CD4-positive, CD25-positive, alpha-beta regulatory T cell (primary cell): ENCODE measurements at places on chromosomes 11 and 22. TPM values are rescaled to one million over a fixed set of nuclear protein-coding genes. Genes with fewer than 3 reads are reported as not detected.
A peak's percentile ranks its signal among the peaks of the same experiment; 100 is the strongest.

DNA sequence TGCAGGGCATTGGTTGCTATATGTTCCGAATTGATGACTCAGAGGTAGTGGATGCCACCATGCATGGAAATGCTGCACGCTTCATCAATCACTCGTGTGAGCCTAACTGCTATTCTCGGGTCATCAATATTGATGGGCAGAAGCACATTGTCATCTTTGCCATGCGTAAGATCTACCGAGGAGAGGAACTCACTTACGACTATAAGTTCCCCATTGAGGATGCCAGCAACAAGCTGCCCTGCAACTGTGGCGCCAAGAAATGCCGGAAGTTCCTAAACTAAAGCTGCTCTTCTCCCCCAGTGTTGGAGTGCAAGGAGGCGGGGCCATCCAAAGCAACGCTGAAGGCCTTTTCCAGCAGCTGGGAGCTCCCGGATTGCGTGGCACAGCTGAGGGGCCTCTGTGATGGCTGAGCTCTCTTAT, 5.4 kb upstream of the TTC36 start:
- no peak for DNase-seq

CECR2 gene
- polyA plus RNA-seq: not detected

DNA sequence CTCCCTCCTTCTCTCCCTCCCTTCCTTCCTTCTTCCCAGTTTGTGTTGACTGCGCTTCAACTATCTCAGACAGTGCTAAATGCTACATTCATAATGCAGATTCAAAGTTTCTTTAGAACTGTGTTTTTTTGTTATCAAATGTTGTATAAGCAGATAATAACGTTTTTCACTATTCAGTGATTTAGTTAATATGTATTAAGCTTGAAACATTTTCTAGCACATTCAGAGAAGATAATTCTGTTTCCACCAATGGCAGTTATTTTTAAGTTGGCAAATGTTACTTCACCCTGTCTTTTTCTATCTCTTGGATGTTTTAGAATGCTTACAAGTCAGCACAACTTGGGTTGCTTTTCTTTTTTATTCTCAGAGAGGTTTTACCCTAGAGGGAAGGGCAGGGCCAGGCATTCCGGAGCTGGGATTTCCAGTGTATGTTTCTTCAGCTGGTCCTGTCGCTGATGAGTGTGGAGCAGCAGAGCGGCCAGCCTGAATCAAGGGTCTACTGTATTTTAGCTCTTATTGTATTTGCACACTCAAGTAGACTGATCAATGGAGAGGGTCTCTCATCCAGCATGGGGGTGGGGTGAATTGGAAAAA, 162.3 kb upstream of the ARHGAP20 start:
- DNase-seq: no peak

IGLL1 gene
- polyA plus RNA-seq: not detected

DNA sequence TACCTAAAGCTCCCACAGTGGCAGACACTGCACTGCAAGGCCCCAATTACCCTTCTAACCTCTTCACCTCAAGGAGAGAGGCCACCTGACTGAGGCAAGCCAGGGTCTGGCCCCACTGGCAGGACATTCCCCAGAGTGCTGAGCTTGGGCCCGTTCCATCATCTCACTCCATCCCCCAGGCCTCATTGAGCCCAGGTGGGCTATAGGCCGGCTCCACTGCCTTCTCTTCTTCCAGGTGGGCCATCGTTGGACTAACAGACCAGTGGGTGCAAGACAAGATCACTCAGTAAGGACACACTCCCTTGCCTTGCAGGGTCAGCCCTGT, 19.1 kb downstream of the CDC45 start:
- no peak for DNase-seq

GP1BB gene
- not detected for polyA plus RNA-seq

DNA sequence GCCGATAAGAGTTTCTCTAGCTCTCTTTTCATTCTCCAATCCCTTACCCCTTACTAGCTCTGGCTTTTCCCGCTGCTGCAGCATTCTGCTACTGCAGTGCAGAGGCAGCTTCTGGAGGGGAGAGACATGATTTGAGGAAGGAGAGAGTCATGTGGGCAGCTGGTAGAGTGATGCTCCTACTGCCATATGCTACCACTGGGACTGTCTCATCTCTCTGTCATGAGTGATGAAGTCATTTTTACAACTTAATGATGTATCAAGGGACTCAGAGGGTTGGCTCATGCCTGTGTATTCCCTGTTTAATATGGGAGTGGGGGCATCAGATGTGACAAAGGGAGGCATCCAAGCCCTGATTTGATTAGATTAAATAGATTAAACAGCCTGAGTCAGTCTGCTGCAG, 11.3 kb downstream of the SLC17A6 start:
- DNase-seq: no peak

- DNase-seq: no peak
Observed at GRCh38 chr11:70272009-70272408, 1.5 kb downstream of the PPFIA1 start.

SYT9 gene
- polyA plus RNA-seq: not detected

SLC5A4 gene
- not detected for polyA plus RNA-seq

DNA sequence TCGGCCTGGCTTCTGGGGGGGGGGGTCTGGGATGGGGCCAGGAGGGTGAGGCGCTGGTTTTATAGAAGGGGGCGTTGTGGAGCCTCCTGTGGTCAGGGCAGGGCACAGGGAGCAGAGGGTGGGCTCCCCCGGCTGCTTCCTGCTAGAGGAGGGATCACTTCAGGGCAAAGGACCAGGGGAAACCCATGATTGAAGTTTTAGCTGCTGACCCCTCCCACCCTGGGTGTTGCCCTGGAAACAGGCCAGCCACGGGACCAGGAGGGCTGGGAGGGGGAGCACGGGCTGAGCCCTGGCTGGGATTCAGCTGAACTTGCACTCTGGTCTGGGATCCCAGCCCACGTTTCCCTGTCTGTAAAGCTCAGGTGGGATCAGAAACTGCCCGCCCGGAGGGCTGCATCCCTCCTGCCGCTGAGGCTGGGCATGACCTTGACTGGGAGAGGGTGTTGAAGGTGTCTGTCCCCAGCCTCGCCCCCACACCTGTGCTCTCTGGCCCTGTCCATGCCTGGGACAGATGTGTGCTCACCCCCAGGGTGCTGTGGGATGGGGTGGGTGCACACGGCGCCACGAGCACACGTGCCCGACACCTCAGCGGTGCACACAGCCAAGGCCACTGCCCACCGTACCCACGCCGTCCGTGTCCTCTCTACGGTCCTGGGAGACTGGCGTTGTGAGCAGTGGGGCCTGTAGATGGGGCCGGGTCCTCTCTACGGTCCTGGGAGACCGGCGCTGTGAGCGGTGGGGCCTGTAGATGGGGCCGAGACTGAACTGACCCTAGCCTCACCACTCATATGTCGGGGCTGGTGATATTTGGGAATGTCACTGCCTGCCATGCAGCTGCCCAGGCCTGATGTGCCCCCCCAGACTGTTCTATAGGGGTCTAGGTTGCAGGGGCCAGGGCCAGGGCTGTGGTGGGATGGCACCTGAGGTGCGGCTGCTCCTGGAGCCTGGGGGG, 2.3 kb downstream of the TSPAN4 start:
- no peak for DNase-seq

OR4S1 gene
- polyA plus RNA-seq: not detected

DNA sequence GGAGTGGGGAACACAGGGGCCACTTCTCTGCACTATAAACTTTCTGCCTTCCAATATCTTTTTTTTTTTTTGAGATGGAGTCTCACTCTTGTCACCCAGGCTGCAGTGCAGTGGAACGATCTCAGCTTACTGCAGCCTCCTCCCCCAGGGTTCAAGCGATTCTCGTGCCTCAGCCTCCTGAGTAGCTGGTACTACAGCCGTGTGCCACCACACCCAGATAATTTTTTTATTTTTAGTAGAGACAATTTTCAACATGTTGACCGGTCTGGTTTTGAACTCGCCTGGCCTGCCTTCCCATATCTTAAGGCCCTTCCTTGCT, 1.7 kb downstream of the SLC3A2 start:
- peak; percentile 30 for DNase-seq

DNA sequence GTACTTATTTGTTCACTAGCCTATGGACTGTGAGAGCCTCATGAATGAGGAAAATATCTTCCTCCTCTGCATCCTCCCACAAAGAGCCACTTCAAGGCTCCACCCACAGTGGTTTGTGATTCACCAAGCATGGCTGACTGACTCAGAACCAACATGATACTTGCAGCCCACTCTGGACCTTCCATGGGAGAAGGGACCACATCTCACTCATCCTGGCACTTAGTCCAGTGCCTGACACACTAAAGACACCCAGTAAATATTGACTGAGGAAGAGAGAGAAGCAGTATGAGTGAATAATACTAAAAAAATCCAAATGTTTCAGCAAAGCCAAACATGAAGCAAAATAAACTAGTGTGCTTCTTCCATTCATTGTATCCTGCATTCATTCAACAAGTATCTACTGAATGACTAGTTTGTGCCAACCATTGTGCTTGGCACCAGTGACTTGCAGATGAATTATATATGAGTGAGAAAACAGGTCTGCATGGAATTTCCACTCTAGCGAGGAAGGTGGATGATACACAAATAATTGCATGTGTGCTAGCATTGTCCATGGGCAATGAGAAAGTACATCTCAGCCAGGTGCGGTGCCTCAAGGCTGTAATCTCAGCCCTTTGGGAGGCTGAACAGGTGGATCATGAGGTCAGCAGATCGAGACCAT, 54.9 kb upstream of the BLID start:
- no peak for DNase-seq

ADM gene
- polyA plus RNA-seq: not detected

GRCh38 chr22:27761000-27761399, 40.6 kb downstream of the MN1 start:
- no peak for DNase-seq

MMP1 gene
- not detected for polyA plus RNA-seq

GRCh38 chr11:116072601-116073410, 568.6 kb upstream of the CADM1 start:
- DNase-seq: no peak

- no peak for DNase-seq
Observed at GRCh38 chr11:103928040-103928801, 108.2 kb upstream of the DDI1 start.

- no peak for DNase-seq
Observed at GRCh38 chr11:9616042-9616675, 42.7 kb downstream of the WEE1 start.

DNA sequence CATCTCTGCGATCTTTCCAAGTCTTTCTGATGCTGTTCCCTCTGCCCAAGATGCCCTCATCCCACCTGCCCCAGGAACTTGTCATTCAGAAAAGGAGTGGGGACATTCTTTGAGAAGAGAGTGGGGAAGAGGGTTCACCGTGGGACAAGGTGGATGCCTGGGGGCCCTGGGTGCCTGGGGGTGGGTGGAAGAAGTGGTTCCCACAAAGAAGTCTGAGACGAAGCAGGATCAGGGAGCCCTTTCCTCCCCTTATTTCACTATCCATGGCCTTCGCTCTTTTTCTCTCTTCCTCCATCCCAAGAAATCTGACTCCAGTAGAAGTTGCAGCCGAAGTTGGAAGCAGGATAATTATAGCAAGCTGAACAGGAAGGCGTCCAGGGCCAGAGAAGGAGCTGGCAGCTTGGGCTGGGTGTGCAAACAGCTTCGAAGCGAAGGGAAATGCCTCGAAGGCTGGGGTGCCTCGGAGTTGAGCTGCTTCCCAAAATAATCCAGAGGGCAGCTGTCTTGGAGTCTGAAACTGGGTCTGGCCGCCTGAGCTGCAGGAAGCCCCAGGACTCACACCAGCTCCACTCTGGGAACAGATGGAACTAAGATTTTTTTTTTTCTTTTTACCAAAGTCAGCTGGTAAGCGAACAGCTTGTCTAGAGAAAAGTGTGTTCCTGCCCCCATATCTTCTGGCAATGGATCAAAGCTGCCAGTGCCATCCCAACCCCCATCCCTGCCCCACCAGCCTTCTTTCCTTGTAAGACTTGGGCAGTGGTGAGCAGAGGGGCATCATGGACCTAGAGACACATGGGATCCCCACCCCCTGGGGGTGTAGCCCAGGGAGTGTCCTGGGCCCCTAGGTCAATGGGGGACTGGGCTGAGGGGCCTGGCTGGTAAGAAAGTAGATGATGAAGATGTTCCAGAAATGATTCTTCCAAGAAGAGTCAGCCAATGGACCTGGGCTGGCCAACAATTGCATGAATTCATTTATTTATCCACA, 31.5 kb downstream of the PARVG start:
- no peak for DNase-seq

KCTD14 gene
- polyA plus RNA-seq: 0.48 TPM

DNA sequence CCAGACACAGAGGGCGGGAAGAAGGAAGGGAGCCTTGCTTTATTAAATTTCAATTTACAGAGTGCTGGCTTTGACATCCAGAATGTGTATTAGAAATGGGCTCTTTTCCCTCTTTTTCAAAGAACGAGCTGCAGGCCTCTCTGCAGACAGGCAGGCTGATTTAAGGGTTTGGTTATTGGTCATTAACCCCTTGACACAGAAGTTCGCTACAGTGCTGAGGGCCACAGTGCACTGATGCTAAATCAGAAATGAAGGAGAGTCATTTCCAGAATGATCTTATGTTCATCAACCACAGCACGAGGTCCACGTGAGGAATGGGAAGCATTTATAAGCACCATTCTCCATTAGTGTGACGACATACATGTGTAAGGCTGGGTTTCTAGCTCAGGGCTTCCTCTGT, 51.8 kb downstream of the CSNK2A3 start:
- DNase-seq: no peak

SMC1B gene
- not detected for polyA plus RNA-seq

NTM gene
- polyA plus RNA-seq: not detected

- DNase-seq: no peak
Observed at GRCh38 chr11:123139206-123139605, 55.8 kb downstream of the CLMP start.

- DNase-seq: no peak
Observed at GRCh38 chr11:103903621-103904323, 132.7 kb upstream of the DDI1 start.

DNA sequence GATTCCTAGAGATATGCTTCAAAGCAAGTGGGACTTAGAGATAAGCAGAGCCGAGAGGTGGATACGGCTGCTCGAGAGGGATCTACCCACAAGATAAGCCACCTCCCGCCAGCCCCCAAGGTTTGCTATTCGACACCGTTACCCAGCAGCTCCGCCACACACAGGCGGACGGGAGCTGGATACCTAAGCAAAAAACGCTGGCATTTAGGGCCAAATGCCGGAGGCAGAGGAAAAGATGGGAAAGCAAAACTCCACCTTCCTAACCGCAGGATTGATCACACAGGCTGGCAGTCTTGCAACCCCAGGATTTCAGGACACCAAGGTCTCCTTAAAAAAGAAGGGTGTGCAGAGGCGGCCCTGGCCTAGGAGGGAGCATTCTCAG, 709 bp downstream of the FTH1 start:
- DNase-seq: no peak

OR4A16 gene
- polyA plus RNA-seq: not detected

DNA sequence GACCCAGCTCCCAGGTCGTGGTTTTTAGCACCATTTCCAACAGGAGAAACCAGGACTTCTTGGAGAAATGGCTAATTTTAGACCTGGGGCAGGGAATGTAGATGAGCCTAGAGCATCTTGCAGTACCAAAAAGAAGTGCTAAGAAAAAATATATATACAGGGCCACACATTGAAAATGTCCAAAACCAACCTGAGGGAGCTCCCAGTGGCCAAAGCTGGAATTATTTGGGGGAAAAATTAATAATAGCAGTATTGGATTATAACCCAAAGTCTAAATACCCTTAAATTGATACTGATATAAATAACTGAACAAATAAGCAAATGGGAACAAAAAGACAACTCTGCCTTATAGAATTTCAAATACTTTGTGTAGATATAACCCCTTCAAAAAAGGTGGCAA, 108.0 kb downstream of the PARVA start:
- no peak for DNase-seq

PDGFB gene
- 0.63 TPM for polyA plus RNA-seq

OR2AG2 gene
- not detected for polyA plus RNA-seq
